Ascending aorta (tissue), 2 donors: ENCODE measurements at places on chromosomes 2 and 18. TPM values are rescaled to one million over a fixed set of nuclear protein-coding genes. Genes with fewer than 3 reads are reported as not detected.

- DNase-seq: no peak
- H3K4me1 ChIP-seq: no peaks in the 10 kb centered on the region
- H3K27me3 ChIP-seq: no peaks in the 10 kb centered on the region
- H3K27ac ChIP-seq: no peak overlapping the region
Observed at GRCh38 chr2:29874745-29875144, 46.6 kb downstream of the ALK start.

The SLC40A1 gene
- total RNA-seq: 40.8 TPM

GRCh38 chr2:202299712-202300111, 34.1 kb downstream of the NOP58 start:
- no peak overlapping the region for H3K27ac ChIP-seq
- H3K27me3 ChIP-seq: no peaks in the 10 kb centered on the region
- DNase-seq: no peak
- no peak overlapping the region for H3K4me3 ChIP-seq

- H3K27me3 ChIP-seq: no peaks in the 10 kb centered on the region
- no peak overlapping the region for H3K4me3 ChIP-seq
- H3K4me1 ChIP-seq: peaks cover 3% of the 10 kb centered on the region
- peaks cover 9% of the 10 kb centered on the region for H3K36me3 ChIP-seq
Observed at GRCh38 chr2:42786561-42787345, 5.6 kb downstream of the HAAO start.

DNA sequence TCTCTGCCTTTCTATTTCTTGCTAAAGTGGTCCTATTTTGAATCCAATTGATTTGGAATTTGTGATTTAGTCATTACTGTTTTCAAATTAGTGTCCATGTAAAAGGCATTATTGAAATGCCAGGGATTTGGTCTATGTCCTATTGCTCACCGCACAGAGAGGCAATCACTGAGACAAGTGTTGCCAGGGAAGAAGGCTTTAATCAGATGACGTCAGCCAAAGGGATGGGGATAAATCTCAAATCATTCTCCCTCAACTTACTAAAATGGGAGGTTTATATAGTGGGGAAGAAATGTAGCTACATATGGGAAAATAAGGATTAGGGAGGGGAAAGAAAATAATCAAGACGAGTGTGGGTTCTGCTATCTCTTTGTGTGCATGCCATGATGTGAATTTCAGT, 9.6 kb downstream of the SERPINB12 start:
- DNase-seq: no peak
- H3K27me3 ChIP-seq: no peaks in the 10 kb centered on the region
- no peaks in the 10 kb centered on the region for H3K4me1 ChIP-seq
- no peak overlapping the region for H3K4me3 ChIP-seq
- no peak overlapping the region for H3K27ac ChIP-seq
- H3K36me3 ChIP-seq: no peaks in the 10 kb centered on the region

DNA sequence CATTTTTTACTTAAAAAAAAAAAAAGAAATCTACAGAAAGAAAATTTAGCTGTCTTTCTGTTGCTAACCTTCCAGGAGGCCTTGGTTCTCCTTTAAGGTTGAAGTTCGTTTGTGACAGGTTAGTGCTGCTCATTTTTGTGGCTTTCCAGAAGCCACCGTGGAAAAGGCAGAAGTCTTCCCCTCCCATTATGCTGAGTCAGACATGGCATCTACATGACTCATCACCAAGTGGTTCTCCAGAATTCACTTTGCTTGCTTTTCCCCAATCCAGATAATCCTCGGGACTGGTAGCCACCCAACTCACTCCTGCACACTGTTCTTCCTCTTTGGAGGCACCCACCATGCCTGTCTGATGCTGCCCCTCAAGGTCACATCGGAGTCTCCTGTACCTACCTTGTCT, 228.7 kb downstream of the PIK3C3 start:
- H3K36me3 ChIP-seq: no peaks in the 10 kb centered on the region
- no peak for DNase-seq
- H3K4me1 ChIP-seq: no peaks in the 10 kb centered on the region
- H3K27me3 ChIP-seq: no peaks in the 10 kb centered on the region

- H3K36me3 ChIP-seq: no peaks in the 10 kb centered on the region
- no peaks in the 10 kb centered on the region for H3K4me1 ChIP-seq
- H3K27ac ChIP-seq: no peak overlapping the region
Observed at GRCh38 chr18:56775701-56776100, 124.5 kb downstream of the WDR7 start.

GRCh38 chr2:134683561-134684112, 35.2 kb downstream of the TMEM163 start:
- H3K27me3 ChIP-seq: no peaks in the 10 kb centered on the region
- no peak for DNase-seq
- H3K27ac ChIP-seq: no peak overlapping the region
- H3K36me3 ChIP-seq: no peaks in the 10 kb centered on the region

DNA sequence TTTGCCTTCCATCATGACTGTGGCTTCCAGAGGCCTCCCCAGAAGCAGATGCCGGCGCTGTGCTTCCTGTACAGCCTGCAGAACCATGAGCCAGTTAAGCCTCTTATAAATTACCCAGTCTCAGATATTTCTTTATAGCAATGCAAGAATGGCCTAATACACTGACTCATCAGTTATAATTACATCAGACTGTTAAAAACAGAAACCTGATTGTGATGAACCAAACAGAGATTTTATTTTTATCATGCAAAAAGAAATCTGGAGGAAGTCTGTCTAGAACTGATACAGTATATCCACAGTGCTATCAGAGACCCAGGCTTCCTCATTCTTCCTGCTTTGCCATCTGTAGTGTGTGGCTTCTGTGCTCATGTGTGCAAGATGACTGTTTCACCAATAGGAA, 93.4 kb upstream of the MEX3C start:
- no peaks in the 10 kb centered on the region for H3K4me1 ChIP-seq
- H3K4me3 ChIP-seq: no peak overlapping the region
- no peaks in the 10 kb centered on the region for H3K27me3 ChIP-seq
- DNase-seq: no peak
- H3K27ac ChIP-seq: no peak overlapping the region

The ADD2 gene
- total RNA-seq: 10.2 TPM

DNA sequence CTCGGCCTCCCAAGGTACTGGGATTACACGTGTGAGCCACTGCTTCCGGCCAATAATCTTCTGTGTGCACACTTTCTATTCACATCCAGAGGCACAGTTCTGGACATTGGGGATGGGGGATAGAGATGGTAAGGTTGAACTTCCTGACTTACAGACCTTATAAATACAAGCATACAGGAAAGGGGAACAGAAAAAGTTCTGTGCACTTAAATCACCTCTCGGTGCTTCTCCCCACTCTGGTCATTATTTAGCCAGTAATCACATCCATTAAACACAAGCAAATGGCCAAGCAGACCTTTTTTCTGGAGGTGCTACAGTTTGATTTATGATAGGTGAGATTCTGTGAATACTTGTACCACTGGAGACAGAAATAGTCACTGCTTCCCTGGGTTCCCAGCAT, 110.6 kb downstream of the CRIM1 start:
- no peaks in the 10 kb centered on the region for H3K27me3 ChIP-seq
- no peak for DNase-seq
- H3K4me1 ChIP-seq: peaks cover 37% of the 10 kb centered on the region
- no peak overlapping the region for H3K4me3 ChIP-seq

DNA sequence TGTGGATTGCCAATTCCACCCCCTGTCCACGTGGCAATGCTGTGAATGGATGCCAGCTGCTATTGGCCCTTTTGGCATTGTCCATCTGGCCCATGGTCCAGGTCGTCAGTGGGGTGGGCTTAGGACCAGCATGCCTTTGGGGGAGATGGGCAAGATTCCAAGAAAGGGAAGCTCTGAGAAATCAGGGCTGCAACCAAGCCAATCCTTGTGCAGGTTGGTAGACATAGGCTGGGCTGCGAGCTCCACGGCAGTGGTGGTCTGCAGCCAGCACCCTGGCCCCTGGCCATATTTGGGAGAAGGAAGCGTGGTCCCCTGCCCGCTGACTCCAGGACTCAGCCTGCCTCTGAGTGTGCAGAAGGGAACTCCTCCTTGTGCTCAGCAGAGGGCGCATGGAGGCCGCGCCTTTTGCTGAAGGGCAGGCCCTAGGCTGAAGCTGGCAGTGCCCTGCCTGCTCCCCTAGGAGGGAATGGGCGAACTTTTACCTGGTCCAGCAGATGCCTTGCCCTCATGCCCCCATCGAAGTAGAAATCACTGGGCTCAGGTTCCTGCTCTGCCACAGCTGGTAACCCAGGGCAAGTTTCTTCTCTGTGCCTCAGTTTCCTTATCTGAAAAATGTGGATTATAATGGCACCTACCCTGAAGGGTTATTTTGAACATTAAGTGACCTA, 5.4 kb downstream of the SPR start:
- H3K36me3 ChIP-seq: peaks cover 4% of the 10 kb centered on the region
- H3K4me1 ChIP-seq: peaks cover 5% of the 10 kb centered on the region
- no peak overlapping the region for H3K27ac ChIP-seq
- peak; percentile 77 for DNase-seq
- H3K4me3 ChIP-seq: no peak overlapping the region

The HOXD8 gene
- total RNA-seq: 19.8 TPM

DNA sequence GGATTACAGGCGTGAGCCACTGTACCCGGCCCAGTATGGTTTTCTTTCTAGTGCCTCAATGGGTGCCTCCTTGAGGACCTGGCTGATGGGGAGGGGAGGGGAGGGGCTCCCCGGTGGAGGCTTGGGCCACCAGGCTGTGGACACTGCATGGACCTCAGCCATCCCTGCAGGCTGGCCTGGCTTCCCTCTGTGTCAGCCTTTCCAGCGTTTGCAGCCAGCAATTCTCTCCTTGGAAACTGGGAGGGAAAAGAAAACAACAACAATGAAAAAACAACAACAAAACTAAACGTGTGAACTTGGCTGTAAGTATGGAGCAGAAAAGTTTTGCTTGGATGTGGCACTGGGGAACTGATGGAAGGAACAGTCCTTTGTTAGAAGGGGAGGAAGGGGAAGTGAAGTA, 159.3 kb downstream of the GLI2 start:
- peaks cover 22% of the 10 kb centered on the region for H3K4me1 ChIP-seq
- no peak overlapping the region for H3K4me3 ChIP-seq
- H3K27ac ChIP-seq: peak overlapping the region; percentile 6
- H3K27me3 ChIP-seq: no peaks in the 10 kb centered on the region
- no peaks in the 10 kb centered on the region for H3K36me3 ChIP-seq

DNA sequence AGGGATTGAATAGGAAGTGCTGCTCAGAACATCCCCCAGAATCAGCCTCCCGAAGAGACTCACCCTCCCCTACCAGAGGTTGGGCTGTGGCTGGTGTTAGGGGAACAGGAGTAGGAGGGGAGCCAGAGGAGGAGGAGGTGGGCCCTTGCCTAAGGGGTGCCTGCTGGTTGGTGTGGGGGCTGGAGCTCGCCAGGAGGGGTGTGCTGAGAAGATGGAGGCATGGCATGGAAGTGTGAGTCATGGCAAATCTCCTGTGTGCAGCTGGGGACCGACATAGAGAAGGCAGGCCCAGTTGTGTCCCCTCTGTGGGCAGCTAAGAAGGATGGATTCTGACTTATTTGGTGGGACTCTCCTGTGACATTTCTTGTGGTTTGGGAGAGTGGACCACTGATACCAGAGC, 73.7 kb downstream of the DGKD start:
- no peaks in the 10 kb centered on the region for H3K36me3 ChIP-seq
- H3K27ac ChIP-seq: no peak overlapping the region
- H3K4me1 ChIP-seq: no peaks in the 10 kb centered on the region
- peak; percentile 15 for DNase-seq
- H3K4me3 ChIP-seq: no peak overlapping the region

The VWA3B gene
- not detected for total RNA-seq

DNA sequence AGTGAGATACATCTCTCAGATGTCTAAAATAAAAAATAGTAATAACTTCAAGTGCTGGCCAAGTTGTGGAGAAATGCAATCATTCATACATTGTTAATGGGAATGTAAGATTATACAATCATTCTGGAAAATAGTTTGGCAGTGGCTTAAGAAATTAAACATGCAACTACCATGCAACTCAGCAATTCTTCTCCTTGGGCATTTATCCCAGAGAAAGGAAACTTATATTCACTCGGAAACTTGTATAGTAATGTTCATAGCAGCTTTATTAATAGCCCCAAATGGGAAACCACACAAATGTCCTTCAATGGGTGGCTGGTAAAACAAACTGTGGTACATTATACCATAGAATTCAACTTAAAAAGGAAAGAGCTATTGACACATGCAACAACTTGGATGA, 274.0 kb upstream of the SPRED2 start:
- no peaks in the 10 kb centered on the region for H3K36me3 ChIP-seq
- no peaks in the 10 kb centered on the region for H3K27me3 ChIP-seq
- DNase-seq: no peak
- H3K4me1 ChIP-seq: no peaks in the 10 kb centered on the region
- no peak overlapping the region for H3K4me3 ChIP-seq

- H3K27me3 ChIP-seq: no peaks in the 10 kb centered on the region
- peak overlapping the region; percentile 82 for H3K27ac ChIP-seq
- H3K4me3 ChIP-seq: no peak overlapping the region
- DNase-seq: no peak
- peaks cover 43% of the 10 kb centered on the region for H3K4me1 ChIP-seq
Observed at GRCh38 chr2:127661072-127661649, 14.2 kb downstream of the LIMS2 start.

The COL4A4 gene
- total RNA-seq: 20.5 TPM

The C18orf54 gene
- total RNA-seq: 0.96 TPM

The IFT172 gene
- 204 TPM for total RNA-seq

- no peak overlapping the region for H3K4me3 ChIP-seq
- H3K27me3 ChIP-seq: no peaks in the 10 kb centered on the region
- H3K4me1 ChIP-seq: no peaks in the 10 kb centered on the region
Observed at GRCh38 chr18:37270038-37270665, 295.4 kb downstream of the CELF4 start.

GRCh38 chr2:196174404-196174803, 3.0 kb upstream of the STK17B start:
- no peaks in the 10 kb centered on the region for H3K27me3 ChIP-seq
- H3K4me1 ChIP-seq: no peaks in the 10 kb centered on the region
- H3K36me3 ChIP-seq: no peaks in the 10 kb centered on the region
- no peak overlapping the region for H3K4me3 ChIP-seq
- no peak overlapping the region for H3K27ac ChIP-seq

The TGFA gene
- 1.8 TPM for total RNA-seq

The FEV gene
- total RNA-seq: not detected

The C2orf78 gene
- total RNA-seq: not detected

The NCKAP1 gene
- 55.7 TPM for total RNA-seq

GRCh38 chr2:183459466-183459865, 335.2 kb downstream of the NUP35 start:
- H3K27me3 ChIP-seq: no peaks in the 10 kb centered on the region
- no peak overlapping the region for H3K27ac ChIP-seq
- DNase-seq: no peak
- H3K4me3 ChIP-seq: no peak overlapping the region
- H3K4me1 ChIP-seq: no peaks in the 10 kb centered on the region
- H3K36me3 ChIP-seq: no peaks in the 10 kb centered on the region

The DES gene
- total RNA-seq: 182 TPM

GRCh38 chr2:29370173-29370572, 255.0 kb downstream of the CLIP4 start:
- H3K36me3 ChIP-seq: no peaks in the 10 kb centered on the region
- no peaks in the 10 kb centered on the region for H3K4me1 ChIP-seq
- H3K27ac ChIP-seq: no peak overlapping the region
- H3K4me3 ChIP-seq: no peak overlapping the region
- H3K27me3 ChIP-seq: no peaks in the 10 kb centered on the region
- DNase-seq: no peak

- H3K36me3 ChIP-seq: no peaks in the 10 kb centered on the region
- no peak overlapping the region for H3K27ac ChIP-seq
- H3K4me1 ChIP-seq: no peaks in the 10 kb centered on the region
- no peak overlapping the region for H3K4me3 ChIP-seq
- no peak for DNase-seq
- H3K27me3 ChIP-seq: no peaks in the 10 kb centered on the region
Observed at GRCh38 chr2:200259577-200259957, 46.9 kb upstream of the SPATS2L start.

The DCAF17 gene
- total RNA-seq: 22.6 TPM
